Liver (tissue), 10 donors: ENCODE measurements at places on chromosomes 1 and 21. TPM values are rescaled to one million over a fixed set of nuclear protein-coding genes. Genes with fewer than 3 reads are reported as not detected.

The KCNJ9 gene
- not detected for polyA plus RNA-seq

The LMOD1 gene
- 3.9 TPM for polyA plus RNA-seq

The SLC27A3 gene
- 47.4 TPM for polyA plus RNA-seq

The ADORA1 gene
- 0.37 TPM for polyA plus RNA-seq

The MR1 gene
- 5.5 TPM for polyA plus RNA-seq

The CCDC27 gene
- not detected for polyA plus RNA-seq

The NKAIN1 gene
- polyA plus RNA-seq, result not detected

The SRGAP2B gene
- 2.8 TPM for polyA plus RNA-seq

The GJA4 gene
- polyA plus RNA-seq, result 7.9 TPM

The KCNA2 gene
- not detected for polyA plus RNA-seq

The FAM163A gene
- not detected for polyA plus RNA-seq

The ILDR2 gene
- polyA plus RNA-seq, result 0.42 TPM

The FNDC5 gene
- polyA plus RNA-seq, result 1.5 TPM

The LAD1 gene
- polyA plus RNA-seq, result 13.7 TPM

The RHCE gene
- 0.46 TPM for polyA plus RNA-seq

The EVI5 gene
- polyA plus RNA-seq, result 4.0 TPM

The VANGL2 gene
- polyA plus RNA-seq, result 0.08 TPM

The FCGR3B gene
- 0.64 TPM for polyA plus RNA-seq

The TMPRSS15 gene
- not detected for polyA plus RNA-seq

The SIK1 gene
- polyA plus RNA-seq, result 0.53 TPM

The MIB2 gene
- polyA plus RNA-seq, result 9.8 TPM

The AIM2 gene
- 0.33 TPM for polyA plus RNA-seq

The KLF17 gene
- not detected for polyA plus RNA-seq

The FCRL4 gene
- polyA plus RNA-seq, result not detected

The GIPC2 gene
- 7.9 TPM for polyA plus RNA-seq

The ACTA1 gene
- 0.06 TPM for polyA plus RNA-seq

The SELL gene
- polyA plus RNA-seq, result 1.5 TPM

The WNT4 gene
- not detected for polyA plus RNA-seq

The SERPINC1 gene
- 2,589 TPM for polyA plus RNA-seq

The PTP4A2 gene
- 47.7 TPM for polyA plus RNA-seq
